ENCODE measurements at places on chromosomes 16 and 17.

GRCh38 chr17:79323566-79323965 lies 248.9 kb downstream of the ENGASE start:
- no peak for DNase-seq

DNA sequence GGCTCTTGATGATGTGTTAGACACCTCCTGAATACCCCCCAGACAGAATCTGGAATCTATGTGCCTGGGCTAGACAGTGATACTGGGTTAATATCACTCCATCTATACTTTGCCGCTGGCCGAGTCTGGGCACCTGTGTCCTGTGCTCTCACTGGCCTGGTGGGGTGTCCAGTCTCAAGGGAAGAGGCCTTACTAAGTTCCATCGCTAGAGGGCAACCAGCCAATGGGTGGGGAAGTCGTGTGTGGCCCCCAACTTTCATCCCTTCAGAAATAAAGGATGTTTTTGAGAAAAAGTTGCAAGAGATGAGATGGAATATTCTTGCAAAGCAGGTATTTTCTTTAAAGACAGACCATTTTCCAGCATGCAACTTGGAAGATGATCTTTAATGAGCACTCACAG lies 1.6 kb upstream of the GLP2R start:
- DNase-seq = no peak

GRCh38 chr16:25219070-25219737 lies 2.5 kb downstream of the AQP8 start:
- no peak for DNase-seq

- DNase-seq = peak; percentile 11
Observed at GRCh38 chr17:65794572-65794971, 233.1 kb upstream of the AXIN2 start.

DNA sequence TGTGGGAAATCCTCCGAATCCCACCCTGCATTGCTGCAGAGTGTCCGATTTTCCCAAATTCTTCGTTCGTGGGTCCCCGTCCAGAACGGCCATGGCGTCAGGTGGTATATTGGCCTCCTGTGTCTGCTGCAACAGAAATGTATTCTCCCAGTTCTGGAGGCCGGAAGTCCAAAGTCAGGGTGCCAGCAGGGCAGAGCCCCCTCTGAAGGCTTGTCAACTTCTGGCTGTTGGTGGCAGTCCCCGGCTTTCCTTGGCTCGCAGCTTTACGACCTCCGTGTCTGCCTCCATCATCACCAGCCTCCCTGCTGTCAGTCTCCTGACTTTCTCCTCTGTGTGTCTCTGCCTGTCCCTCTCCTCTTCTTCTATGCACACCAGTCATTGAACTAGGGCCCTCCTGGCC lies 142.1 kb upstream of the FOXF1 start:
- no peak for DNase-seq
